ENCODE measurements at places on chromosomes 12 and 14.

DNA sequence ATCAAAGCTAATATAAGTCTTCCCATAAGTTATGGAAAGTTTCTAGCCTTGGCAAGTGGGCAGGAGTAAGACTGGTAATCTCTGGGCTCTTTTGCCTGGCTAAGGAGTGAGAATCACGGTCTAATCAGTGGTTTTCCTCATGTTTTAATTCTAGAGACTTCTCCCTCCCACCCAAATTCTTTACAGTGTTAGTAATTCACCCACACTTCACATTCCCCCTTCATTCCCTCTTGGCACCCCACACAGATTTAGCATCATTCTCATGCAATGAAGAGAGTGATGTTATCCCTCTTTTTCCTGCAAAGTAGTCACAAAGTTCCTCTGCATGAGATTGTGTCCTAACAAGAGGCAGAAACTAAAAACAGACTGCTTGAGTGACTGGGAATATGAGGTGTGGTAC is 28.6 kb upstream of the CACNA2D4 start:
- no peak for DNase-seq

- no peak for DNase-seq
These were observed 470.9 kb upstream of the STXBP6 start for GRCh38 chr14:25520821-25521220.

DNA sequence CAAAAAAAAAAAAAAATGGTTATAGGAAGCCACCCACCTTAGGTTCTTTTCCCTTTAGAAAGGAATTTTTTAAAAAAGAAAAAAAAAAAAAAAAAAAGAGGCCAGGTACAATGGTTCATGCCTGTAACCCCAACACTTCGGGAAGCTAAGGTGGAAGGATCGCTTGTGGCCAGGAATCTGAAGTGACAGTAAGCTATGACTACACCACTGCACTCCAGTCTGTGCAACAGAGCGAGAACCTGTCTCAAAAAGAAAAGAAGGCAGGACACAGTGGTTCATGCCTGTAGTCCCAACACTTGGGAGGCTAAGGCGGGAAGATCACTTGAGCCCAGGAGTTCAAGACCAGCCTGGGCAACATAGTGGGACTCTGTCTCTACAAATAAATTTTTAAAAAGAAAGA is 36.0 kb downstream of the SPTLC2 start:
- DNase-seq, result no peak

- DNase-seq, result no peak
These were observed 386.0 kb downstream of the DAD1 start for GRCh38 chr14:22203036-22203435.

DNA sequence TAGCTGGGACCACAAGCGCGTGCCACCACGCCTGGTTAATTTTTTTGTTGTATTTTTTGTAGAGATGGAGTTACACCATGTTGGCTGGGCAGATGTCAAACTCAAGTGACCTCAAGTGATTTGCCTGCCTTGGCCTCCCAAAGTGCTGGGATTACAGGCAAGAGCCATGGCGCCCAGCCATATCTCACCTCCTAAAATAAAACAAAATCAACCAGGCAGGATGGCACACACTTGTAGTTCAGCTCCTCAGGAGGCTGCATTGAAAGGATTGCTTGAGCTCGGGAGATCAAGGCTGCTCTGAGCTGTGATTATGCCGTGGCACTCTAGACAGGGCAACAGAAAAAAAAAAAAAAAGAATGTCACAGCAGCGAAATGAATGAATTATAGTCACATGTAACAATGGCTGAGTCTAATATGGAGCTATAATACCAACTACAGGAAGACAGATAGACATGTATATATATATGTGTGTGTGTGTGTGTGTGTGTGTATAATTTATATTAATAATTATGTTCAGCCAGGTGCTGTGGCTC is 19.3 kb upstream of the TMEM120B start:
- DNase-seq, result no peak

DNA sequence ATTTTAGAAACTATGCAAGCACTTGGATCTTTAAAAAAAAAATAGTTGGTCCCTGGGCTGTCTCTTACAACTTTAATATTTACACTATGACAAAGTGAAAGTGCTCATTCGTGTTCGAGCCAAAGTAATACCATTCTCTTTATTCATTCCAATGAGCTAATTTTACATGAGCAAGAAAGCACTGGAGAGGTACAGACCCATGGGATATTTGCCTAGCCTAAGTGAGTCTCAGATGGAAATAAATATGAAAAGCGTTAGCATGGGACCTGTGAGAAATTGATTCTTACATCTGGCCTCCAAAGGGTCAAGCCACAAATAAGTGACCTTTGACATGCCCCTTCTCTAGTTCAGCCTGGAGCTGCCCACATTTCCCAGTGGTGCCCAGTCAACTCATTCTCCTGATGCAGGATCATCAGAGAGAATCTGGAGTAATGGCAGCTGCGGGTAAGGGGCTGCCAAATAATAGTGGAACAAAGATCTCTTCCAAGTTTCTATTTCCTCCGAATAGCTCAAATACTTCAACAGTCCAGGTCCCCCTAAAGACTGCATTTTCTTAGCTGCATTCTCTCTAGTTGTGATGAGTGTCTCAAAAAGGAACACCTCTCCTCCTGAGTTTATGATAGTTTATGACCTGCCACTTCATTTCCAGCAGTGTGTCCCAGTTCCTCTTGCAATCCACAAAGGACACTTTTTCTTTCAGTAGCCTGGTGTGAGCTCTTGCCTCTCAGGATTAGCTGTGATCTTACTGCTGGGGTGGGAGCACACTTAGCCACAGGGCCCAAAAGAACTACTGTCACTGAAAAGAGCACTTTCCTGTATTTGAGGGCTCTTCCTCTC is 208.2 kb downstream of the DAD1 start:
- DNase-seq, result no peak

DNA sequence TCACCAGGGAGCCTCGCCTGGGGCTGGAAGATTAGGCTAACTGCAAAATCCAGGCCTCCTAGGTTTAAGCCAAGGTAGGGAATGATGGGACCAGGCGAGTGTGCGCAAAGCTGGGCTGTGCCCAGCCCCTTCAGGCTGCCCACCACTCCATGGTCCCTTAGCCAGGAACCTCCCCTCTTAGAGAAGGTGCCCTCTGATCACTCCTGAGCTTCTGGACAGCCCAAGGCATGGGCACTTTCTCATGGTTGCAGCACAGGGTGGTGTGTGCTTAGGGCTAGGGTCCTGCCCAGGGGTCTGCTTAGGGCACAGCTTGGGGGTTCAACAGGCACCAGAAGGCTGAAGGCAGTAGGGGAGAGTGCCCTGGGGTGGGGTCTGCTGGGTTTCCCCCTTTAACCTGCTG is 69.0 kb downstream of the PRIMA1 start:
- no peak for DNase-seq

- DNase-seq, result no peak
These were observed 59.5 kb downstream of the DHRS2 start for GRCh38 chr14:23695664-23695999.

- no peak for DNase-seq
These were observed 1.2 kb downstream of the KHNYN start for GRCh38 chr14:24430682-24431568.

DNA sequence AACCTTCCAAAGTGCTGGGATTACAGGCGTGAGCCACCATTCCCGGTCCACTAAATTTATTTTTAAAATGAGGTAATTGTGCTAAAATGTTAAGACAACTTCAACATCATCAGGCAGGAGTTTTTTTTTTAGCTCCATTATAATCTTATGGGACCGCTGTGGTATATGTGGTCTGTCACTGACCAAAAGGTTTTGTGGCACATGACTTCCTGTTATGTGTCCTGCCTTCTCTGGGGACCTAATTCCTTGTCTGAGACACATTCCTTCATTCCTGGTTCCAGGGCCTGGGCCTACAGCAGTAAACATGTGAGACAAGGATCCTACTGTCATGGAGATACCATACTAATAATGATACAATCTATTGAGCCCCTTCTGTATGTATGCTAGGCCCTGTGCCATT is 4.9 kb downstream of the TEX52 start:
- DNase-seq, result no peak

GRCh38 chr14:101347893-101348777 is 213.2 kb upstream of the DIO3 start:
- DNase-seq, result no peak

DNA sequence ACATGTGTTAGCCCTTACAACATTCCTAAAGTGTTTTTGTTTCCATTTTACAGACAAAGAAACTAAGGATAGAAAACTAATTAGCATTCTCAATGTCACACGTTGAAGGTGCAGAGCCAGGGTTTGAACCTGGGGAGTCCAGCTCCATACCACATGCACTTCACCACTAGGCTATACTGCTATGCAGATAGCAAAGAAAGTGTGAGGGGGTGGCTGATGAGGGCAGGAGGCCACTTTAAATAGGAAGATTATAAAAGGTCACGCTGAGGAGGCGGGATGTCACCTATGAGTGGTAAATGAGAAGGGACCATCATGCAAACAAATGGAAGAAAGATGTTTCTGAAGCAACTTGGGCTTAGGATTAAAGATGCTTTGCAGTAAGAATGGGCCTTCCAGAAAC is 213.9 kb downstream of the EGLN3 start:
- DNase-seq, result no peak

DNA sequence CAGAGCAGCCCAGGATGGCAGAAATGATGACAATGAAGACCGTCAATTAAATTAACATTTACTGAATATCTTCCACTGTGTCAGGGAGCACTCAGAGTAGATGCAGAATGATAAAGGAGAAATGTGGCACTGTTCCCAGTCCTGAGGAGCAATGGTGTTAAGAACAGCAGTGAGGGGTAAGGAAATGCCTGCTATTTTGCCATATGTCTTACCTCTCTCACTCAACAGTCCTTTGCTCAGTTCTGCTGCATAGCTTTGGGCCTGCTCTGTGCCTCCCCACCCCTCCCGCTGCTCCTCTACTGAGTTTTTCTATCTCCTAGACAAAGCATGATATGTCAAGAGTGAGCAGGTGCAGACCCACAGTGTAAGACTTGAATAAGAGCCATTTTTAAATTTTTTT is 318.8 kb downstream of the NAV3 start:
- peak; percentile 57 for DNase-seq

DNA sequence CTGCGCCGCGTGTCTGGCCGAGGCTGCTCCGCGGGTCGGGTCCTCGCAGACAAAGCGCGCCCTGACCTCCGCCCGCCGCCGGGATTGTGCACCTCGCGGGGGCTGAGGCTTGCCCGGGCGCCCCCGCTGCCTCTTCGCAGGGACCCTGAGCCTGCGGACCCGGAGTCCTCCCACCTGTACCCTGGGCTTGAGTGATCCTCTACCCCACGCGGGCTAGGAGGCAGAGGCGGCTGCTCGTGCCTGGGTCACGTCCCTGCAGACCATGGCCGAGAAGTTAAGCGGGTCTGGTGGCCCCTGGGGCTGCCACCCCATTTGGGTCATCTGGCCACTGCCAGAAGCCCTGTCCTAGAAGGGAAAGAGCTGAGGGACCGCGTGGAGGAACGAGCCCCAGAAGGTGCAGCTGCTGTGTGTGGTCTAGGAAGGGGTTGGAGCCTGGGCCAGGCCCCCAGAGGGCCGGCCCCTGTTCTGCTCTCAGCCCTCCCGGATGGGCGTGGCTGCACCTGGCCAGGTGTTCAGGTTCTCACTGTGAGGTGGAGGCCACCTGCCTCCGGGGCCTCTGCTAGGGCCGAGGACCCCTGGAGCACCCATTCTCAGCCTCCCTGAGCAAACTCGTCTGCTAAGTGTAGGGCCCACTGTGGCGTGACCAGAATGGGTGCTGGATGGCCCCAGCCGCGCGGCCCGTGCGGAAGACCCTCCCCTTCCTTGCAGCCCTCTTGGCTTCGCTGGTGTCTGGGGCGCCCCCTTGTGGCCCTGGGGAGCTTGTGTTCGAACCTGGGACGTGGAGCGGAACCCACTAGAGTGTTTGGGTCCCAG is 49.6 kb downstream of the LRCOL1 start:
- DNase-seq, result peak; percentile 83

- no peak for DNase-seq
These were observed 717 bp downstream of the PPHLN1 start for GRCh38 chr12:42326541-42327226.

GRCh38 chr12:2271961-2272360 is 219.2 kb downstream of the CACNA1C start:
- DNase-seq, result no peak

DNA sequence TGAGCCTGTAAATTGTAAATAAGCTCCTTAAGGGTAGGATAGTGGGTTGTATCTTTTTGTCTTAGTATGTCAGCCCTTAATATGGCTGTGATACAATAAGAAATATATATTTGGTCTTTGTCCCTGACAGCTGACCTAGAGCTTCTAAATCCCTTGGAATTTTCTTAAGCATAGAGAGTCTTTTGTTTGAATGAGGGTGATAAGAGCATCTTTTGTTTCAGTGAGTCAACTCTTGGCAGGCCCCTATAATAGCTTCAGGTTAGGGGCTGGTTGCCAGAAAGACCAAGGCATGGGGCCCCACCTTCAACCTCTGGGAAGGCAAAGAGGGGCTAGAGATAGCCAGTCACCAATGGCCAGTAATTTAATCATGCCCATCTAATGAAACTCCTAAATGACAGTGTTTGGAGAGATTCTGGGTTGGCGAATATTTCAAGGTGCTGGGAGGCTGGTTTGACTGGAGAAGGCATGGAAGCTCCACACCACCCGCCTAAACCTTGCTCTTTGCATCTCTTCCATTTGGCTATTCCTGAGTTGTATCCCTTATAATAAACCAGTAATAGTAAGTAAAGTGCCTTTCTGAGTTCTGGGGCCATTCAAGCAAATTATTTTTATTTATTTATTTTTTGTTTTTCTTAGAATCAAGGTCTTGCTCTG is 10.5 kb downstream of the PALS1 start:
- DNase-seq, result no peak

GRCh38 chr12:49230176-49230804 is 34.6 kb upstream of the TUBA1C start:
- no peak for DNase-seq

DNA sequence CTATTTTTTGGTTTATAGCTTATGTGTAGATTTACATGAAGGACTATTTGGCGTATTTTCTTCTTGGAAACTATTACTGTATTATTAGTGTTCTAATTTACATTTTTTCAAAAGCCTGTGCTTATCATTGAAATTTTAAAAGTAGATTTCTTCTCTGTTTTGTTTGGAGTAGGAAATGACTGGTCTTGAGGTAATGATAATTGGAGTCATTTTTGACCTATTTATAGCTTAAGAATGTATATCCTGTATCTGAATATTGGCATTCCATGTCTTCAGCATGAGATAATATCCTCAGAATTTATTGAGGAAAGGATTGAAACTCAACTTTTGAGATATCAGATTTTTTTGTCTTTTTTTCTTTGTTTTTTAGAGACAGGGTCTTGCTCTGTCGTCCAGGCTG is 193.4 kb downstream of the ERC1 start:
- DNase-seq, result no peak

Data from NCI-H1092 (cell line).